ENCODE measurements at places on chromosomes 3 and 15.

DNA sequence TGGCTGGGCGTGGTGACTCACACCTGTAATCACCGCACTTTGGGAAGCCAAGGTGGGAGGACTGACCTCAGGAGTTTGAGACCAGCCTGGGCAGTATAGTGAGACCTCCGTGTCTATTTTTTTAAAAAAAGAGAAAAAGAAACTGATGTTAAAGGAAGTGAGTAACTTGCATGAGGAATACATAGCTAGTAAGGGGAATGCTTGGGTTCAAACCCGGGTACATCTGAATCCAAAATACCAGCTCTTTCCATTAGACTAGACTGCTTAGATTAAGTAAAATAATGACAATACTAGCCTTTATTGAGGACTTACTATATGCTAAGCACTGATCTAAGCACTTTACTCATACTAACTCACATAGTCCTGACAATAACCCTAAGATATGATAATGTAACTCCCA lies 22.4 kb downstream of the TM4SF4 start:
- DNase-seq = no peak

DNA sequence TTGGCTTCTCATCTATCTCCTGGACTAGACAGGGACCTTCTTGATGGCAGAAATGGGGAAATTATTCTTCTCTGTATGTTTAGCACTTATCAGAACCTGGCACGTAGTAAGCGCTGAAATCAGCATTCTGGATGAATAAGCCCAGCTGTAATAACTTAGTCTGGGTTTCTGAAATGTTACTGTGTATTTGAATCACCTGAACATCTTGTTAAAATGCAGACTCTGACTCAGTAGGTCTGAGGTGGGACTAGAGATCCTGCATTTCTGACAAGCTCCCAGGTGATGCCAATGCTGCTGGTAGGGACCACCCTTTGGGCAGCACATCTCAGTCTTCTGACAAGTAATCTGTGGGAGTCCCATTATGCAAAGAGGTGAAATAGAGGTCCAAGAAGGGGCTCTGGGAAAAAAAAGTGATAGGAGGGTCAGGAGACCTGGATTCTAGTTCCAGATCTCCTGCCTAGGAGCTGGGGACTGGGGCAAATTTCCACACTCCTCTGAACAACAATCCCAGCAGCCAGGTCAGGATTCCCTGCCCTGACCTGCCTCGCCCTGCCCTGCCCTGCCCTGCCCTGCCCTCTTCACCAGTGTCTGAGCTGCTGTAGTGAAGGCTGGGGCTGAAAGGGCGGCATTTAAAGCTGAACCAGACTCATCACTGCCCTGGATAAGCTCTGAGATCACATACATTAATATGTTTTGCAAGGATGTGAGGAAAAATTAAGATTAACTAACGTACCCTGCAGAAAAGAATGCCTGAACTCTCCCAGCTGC lies 17.2 kb upstream of the SLC6A11 start:
- DNase-seq = no peak

DNA sequence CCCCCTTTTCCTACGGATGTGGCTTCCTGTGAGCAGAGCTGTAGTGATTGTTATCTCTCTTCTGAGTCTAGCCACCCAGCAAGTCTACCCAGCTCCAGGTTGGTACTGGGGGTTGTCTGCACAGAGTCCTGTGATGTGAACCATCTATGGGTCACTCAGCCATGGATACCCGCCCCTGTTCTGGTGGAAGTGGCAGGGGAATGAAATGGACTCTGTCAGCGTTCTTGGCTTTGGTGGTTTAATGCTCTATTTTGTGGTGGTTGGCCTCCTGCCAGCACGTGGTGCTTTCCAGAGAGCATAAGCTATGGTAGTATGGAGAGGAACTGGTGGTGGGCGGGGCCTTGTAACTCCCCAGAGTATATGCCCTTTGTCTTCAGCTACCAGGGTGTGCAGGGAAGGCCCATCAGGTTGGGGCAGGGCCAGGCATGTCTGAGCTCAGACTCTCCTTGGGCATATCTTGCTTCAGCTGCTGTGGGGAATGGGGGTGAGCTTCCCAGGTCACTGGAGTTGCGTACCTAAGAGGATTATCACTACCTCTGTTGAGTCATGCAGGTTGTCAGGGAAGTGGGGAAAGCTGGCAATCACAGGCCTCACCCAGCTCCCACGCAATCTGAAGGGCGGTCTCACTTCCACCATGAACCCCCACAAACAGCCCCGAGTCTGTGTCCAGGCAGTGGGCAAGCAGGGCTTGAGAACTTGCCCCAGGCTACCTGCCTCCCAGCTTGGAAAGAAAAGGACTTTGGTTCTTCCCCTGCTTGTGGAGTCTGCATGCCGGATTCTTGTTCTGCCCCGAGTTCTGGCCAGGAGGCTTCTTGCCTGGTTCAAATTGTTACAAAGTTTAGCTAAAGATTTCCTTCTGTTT lies 9.0 kb upstream of the ADGRG7 start:
- DNase-seq = no peak

DNA sequence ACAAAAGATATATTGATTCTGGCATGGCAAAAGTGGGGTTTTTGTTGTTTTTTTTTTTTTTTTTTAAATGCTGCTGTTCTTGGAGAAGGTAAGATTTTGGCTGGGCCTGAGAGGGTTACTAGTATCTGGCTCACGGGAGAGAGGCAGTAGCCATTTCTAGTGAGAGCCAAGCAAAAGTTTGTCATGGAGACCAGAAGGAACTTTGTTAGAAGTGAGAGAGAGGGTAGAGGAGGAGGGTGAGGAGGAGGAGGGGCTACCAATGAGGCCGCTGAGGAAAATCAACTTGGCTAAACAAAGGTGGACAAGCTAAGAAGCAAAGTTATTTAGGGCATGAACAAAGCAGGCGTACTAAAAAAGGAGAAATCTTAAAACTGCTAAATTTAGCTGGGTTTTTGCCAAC lies 48.9 kb upstream of the STRIT1 start:
- no peak for DNase-seq

DNA sequence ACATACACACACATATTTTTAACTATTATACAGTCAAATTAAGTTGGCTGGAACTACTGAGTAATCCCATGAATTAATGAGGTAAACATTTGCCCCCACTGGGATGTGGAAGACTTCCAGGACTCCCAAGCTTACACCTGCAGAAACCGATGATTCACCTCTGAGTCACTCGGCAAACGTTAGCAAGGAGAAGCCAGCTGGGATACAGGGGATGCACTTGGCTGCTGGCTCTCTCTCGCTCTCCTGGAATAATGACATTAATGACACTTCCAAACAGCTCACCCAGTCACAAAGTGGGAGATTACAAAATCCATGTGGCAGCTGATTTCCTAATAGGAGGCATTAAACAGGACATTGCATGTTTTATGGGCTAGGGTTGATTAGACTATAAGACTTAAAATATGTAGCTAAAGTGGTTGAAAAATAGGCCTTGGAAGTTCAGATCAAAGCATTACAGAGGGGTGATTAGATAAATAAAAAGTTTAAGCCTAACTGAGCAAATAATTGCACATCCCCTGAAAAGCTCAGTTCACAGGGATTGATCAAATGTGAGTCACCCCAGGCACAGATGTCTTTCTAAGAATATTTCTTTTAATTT lies 500.9 kb downstream of the SOX2 start:
- peak; percentile 22 for DNase-seq

Measured in substantia nigra (tissue), 51 donors.